B cell (primary cell): ENCODE measurements at places on chromosomes 6 and 20. TPM values are rescaled to one million over a fixed set of nuclear protein-coding genes. Genes with fewer than 3 reads are reported as not detected.

- H3K4me3 ChIP-seq, result no peak overlapping the region
- peaks cover 7% of the 10 kb centered on the region for H3K4me1 ChIP-seq
- H3K27me3 ChIP-seq, result peaks cover 23% of the 10 kb centered on the region
- no peak overlapping the region for H3K27ac ChIP-seq
Observed at GRCh38 chr6:77458421-77458820, 4.9 kb downstream of the HTR1B start.

DNA sequence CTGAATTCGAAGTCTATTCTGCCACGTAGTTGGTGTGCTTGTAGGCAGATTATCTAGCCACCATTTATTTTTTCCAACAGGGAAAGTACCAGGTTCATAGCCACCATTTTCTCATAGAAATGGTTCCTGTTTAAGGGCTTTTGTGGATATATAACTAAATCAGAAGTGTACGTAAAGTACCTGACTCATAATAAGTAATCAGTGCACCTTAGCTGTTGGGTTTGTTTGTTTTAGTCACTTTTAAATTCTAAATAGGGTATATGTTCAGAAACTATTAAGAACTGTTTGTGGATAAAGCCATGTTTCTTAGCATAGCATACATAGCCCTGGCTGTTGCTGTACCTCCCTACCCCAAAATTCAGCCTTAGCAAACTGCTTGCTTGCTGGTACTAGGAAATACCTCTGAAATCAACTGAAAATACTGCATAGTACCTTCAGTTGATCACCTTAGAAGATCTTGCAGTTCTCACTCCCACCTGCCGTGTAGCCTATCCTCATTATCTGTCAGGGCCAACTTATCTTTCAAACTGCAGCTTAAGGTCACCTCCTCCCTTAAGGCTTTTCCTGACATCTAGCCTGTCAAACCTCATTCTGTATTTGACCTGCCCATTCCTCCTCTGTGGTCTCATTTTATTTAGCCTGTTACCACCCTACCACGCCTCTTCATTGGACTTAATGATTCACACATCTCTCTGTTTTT, 44.6 kb upstream of the COL10A1 start:
- H3K27ac ChIP-seq, result no peak overlapping the region
- H3K36me3 ChIP-seq, result peaks cover 1% of the 10 kb centered on the region
- no peaks in the 10 kb centered on the region for H3K27me3 ChIP-seq
- no peak for DNase-seq
- no peak overlapping the region for H3K4me3 ChIP-seq

GRCh38 chr20:38210741-38211140, 45.7 kb upstream of the TGM2 start:
- no peak overlapping the region for H3K27ac ChIP-seq
- H3K36me3 ChIP-seq, result no peaks in the 10 kb centered on the region
- no peaks in the 10 kb centered on the region for H3K27me3 ChIP-seq
- no peak for DNase-seq

DNA sequence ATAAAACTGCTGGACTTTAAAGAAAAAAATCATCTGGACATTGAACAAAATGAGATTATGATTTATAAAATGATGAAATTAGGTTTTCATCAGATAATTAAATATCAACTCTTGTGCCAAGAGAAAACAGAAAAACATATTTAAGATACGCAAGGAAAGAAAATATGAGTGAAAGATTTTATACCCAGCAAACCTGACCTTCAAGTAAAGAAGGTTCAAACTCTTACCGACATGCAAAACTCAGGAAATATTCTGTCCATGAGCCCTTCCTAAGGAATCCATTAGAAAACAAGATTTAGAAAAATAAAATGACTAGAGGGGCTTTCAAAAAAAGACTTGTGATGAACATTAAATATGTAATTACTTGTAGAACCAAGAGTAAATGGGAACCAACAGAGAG, 257.2 kb upstream of the ARID1B start:
- H3K4me1 ChIP-seq, result no peaks in the 10 kb centered on the region
- H3K4me3 ChIP-seq, result no peak overlapping the region
- DNase-seq, result no peak
- no peaks in the 10 kb centered on the region for H3K27me3 ChIP-seq
- no peak overlapping the region for H3K27ac ChIP-seq
- no peaks in the 10 kb centered on the region for H3K36me3 ChIP-seq

DNA sequence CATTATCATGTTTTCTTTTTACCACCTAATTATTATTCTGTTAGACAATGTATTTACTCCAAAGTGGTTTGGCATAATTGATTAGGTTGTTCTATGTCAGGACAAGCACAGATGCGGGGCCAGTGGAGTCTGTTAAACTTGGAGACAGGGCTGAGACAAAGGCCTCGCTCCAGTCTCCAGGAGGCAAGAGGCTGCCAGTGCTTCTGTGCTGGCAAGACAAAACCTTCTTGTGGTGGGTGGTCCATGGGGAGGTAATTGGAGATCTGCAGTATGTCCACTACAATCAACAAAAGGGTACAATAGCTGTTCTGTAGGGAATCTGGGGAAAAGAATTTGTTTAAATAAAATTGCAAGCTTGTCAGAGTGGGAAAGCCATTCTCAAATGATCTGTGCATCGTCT, 677.2 kb upstream of the SLC35B3 start:
- H3K27ac ChIP-seq, result no peak overlapping the region
- no peaks in the 10 kb centered on the region for H3K36me3 ChIP-seq
- DNase-seq, result no peak
- no peak overlapping the region for H3K4me3 ChIP-seq

GRCh38 chr6:50565004-50565403, 148.3 kb upstream of the TFAP2D start:
- H3K4me3 ChIP-seq, result no peak overlapping the region
- no peaks in the 10 kb centered on the region for H3K36me3 ChIP-seq
- H3K27me3 ChIP-seq, result no peaks in the 10 kb centered on the region
- no peak for DNase-seq
- no peak overlapping the region for H3K27ac ChIP-seq

DNA sequence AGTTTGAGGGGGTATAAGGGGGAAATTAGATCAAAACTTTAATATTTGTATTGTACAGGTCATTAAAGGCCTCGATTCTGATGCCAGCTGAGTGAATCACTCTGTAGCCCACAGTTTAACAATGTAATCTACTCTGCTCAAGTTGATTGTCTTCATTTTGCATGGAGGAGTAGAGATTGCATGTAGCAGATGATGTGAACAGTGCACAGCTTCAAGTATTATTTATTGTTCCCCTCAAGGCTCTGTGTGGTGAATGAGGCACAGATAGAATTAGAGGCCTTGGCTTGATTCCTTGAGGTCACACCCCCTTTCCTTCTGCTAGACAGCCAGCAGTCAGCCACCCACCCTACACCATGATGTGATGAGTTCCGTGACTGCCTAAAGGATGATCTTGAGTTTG, 38.1 kb downstream of the TXLNB start:
- H3K27me3 ChIP-seq, result no peaks in the 10 kb centered on the region
- DNase-seq, result no peak
- no peak overlapping the region for H3K4me3 ChIP-seq
- no peaks in the 10 kb centered on the region for H3K36me3 ChIP-seq
- no peak overlapping the region for H3K27ac ChIP-seq
- peaks cover 5% of the 10 kb centered on the region for H3K4me1 ChIP-seq

DNA sequence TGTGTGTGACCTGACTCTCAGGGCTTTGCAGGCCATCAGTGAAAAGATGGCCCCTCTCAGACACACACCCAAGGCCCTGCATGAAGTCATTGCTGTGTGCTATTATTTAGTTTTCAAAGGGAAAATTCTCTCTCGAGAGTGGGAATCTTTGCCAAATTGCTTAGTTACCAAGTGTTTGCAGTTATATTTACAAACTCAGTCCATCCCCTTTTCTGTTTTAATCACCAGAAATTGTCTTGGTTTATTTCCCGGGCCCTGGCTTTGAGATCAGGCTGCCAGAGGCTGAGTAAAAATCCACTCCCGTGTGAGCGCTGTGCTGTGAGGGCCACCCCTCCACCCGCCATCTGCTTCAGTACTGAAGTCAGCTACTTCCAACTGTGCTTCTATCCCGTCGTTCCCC, 163.1 kb downstream of the SOD2 start:
- no peak overlapping the region for H3K4me3 ChIP-seq
- no peaks in the 10 kb centered on the region for H3K4me1 ChIP-seq
- H3K27me3 ChIP-seq, result no peaks in the 10 kb centered on the region
- no peak for DNase-seq
- H3K36me3 ChIP-seq, result no peaks in the 10 kb centered on the region

DNA sequence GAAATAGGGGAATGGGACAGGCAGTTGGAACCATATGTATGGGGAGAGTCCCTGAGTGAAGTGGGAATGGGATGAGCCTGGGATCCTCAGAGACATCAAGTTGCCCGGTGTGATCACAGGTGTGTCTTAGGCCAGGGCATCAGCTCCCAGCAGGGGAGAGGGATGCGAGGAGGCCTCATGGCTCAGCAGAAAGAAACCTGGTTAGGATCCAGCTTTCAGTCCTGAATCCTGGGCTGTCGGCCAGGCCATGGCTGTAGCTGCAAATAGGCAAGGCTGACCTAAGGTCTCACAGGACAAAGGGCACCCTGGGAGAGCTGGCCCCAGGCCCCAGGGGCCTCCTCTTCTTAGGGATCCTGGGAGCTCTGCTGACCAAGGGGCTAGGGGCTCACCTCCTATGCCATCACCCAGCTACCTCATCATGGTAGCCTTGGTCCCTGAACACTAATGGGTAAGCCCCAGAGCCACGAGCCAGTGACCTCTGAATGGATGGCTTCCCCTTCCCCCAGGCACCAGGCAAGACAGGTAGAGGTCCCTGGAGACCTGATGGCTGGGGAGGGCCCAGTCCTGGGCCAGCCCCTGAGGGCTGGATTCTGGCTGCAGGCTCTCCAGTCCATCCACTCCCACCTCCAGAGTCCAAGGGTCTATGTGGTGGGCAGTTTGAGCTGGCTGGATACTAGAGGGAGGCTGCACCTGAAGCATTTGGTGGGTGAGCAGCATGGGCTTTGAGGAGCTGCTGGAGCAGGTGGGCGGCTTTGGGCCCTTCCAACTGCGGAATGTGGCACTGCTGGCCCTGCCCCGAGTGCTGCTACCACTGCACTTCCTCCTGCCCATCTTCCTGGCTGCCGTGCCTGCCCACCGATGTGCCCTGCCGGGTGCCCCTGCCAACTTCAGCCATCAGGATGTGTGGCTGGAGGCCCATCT, at the start of gene SLC22A7:
TSS of gene SLC22A7 (plus strand) at position 617 of the 921 bp plus-strand sequence. CDS start at position 716, 99 bp downstream.
- no peak for DNase-seq
- H3K36me3 ChIP-seq, result no peaks in the 10 kb centered on the region
- peaks cover 2% of the 10 kb centered on the region for H3K27me3 ChIP-seq
- H3K4me1 ChIP-seq, result no peaks in the 10 kb centered on the region

- H3K4me3 ChIP-seq, result no peak overlapping the region
- peaks cover 89% of the 10 kb centered on the region for H3K4me1 ChIP-seq
- no peaks in the 10 kb centered on the region for H3K36me3 ChIP-seq
- DNase-seq, result no peak
- H3K27me3 ChIP-seq, result no peaks in the 10 kb centered on the region
Observed at GRCh38 chr6:186340-186965, 105.8 kb upstream of the DUSP22 start.

DNA sequence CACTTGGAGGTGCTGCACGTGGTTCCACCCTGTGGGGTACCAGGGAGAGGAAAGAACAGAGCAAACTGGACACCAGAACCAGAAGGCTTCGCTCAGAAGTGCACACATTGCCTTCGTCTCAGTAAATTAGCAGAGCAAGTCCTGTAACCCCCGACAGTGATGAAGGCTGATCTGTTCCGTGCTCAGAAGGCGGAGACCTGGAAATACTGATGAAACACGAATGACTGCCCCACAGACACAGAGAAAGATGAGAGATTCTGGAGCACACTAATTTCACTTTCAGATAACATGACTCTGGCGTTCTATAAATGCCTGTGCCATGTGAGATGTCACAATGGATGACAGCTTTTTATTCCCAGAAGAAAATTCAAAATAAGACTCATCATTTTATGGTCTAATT, 44.2 kb upstream of the CCR6 start:
- no peak for DNase-seq
- H3K27me3 ChIP-seq, result no peaks in the 10 kb centered on the region
- no peak overlapping the region for H3K4me3 ChIP-seq

GRCh38 chr20:3402453-3402852, 5.0 kb downstream of the DNAAF9 start:
- H3K27me3 ChIP-seq, result no peaks in the 10 kb centered on the region
- DNase-seq, result no peak
- H3K36me3 ChIP-seq, result no peaks in the 10 kb centered on the region

DNA sequence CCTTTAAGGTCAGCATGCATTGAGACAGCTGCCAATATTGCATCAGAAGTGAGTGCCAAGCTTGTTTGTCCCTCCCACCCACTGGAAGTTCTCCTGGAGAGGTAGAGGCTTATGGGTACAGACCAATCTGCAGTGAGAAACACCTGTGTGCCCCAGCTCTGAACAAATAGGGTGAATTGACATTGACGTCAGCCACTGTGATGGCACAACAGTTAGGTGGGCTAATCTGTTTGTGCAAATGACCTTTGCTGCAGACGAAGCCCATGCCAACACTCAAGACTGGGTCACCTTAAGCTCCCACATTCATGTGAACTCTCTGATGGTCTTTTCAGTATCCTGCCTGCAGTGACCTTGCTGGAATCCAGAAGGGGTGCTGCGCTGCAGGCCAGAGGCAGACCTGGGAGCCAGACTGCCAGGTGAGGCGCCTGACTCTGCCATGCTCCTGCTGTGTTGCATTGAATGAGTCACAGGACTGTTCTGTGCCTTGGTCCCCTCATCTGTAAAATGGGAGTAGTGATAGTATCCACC, 99.9 kb downstream of the ALDH8A1 start:
- no peaks in the 10 kb centered on the region for H3K4me1 ChIP-seq
- H3K27me3 ChIP-seq, result no peaks in the 10 kb centered on the region
- no peak for DNase-seq
- no peak overlapping the region for H3K4me3 ChIP-seq
- no peak overlapping the region for H3K27ac ChIP-seq

- DNase-seq, result peak; percentile 44
- peaks cover 33% of the 10 kb centered on the region for H3K4me1 ChIP-seq
Observed at GRCh38 chr20:45407783-45408645, at the start of gene DBNDD2. Gene DBNDD2 (plus strand): TSS chr20:45408289. CDS start chr20:45408468, 179 bp downstream.

DNA sequence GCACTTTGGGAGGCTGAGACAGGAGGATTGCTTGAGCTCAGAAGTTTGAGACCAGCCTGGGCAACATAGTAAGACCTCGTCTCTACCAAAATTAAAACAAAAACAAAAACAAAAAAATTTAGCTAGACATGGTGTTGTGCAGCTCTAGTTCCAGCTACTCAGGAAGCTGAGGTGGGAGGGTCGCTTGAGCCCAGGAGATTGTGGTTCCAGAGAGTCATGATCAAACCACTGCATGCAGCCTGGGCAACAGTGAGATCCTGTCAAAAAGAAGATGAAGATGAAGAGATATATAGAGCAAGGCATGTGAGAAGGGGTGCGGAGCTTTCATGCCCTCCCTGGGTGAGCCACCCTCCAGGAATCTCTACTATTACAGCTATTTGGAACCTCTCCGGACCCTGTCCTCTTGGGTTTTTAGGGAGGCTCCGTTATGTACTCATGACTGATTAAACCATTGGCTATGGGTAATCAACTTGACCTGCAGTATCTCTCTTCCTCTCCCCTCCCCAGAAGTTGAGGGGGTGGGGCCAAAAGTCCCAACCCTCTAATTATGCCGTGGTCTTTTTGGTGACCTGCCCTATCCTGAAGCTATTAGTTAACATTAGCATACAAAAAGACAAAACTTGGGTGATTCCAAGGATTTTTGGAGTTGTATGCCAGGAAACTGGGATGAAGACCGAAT, 9.0 kb downstream of the POLH start:
- H3K27ac ChIP-seq, result no peak overlapping the region
- no peak for DNase-seq
- no peaks in the 10 kb centered on the region for H3K4me1 ChIP-seq
- H3K4me3 ChIP-seq, result no peak overlapping the region
- H3K36me3 ChIP-seq, result peaks cover 24% of the 10 kb centered on the region

DNAH8 gene
- 0.63 and 0.69 TPM in 2 replicates for polyA plus RNA-seq

OPRL1 gene
- polyA plus RNA-seq, result 3.1 and 3.5 TPM in 2 replicates

WFDC5 gene
- polyA plus RNA-seq, result not detected in 2 replicates

TFAP2D gene
- polyA plus RNA-seq, result not detected in 2 replicates

KHDC1L gene
- polyA plus RNA-seq, result not detected in 2 replicates

VGLL2 gene
- not detected in 2 replicates for polyA plus RNA-seq

PNPLA1 gene
- 0.10 TPM in 1 of 2 replicates, not detected in the other for polyA plus RNA-seq

CCR6 gene
- 18.2 and 25.9 TPM in 2 replicates for polyA plus RNA-seq
